ENCODE measurements at places on chromosomes 11 and 22.

- DNase-seq, result no peak
These were observed 54.9 kb downstream of the TRIM44 start for GRCh38 chr11:35717520-35717919.

- DNase-seq, result no peak
These were observed 79.7 kb downstream of the KIRREL3 start for GRCh38 chr11:126920833-126921232.

DNA sequence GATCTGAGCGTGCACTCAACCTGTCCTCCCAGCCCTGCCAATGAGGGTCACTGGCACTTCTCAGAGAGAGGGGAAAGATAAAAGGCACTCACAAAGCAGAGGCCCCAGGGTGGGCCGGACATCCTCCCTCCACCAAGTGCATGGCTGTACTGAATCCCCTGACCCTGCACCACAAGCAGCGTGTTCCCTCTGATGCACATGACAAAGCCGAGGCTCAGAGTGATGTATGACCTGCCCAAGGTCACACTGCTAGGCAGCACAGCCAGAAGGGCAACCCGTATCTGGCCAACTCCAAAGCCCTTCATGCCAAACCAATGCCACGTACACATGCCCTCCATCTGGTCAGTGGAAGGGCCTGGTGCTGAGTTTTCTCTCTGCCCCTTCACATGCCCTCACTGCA is 22.1 kb downstream of the SPATA19 start:
- DNase-seq, result no peak

DNA sequence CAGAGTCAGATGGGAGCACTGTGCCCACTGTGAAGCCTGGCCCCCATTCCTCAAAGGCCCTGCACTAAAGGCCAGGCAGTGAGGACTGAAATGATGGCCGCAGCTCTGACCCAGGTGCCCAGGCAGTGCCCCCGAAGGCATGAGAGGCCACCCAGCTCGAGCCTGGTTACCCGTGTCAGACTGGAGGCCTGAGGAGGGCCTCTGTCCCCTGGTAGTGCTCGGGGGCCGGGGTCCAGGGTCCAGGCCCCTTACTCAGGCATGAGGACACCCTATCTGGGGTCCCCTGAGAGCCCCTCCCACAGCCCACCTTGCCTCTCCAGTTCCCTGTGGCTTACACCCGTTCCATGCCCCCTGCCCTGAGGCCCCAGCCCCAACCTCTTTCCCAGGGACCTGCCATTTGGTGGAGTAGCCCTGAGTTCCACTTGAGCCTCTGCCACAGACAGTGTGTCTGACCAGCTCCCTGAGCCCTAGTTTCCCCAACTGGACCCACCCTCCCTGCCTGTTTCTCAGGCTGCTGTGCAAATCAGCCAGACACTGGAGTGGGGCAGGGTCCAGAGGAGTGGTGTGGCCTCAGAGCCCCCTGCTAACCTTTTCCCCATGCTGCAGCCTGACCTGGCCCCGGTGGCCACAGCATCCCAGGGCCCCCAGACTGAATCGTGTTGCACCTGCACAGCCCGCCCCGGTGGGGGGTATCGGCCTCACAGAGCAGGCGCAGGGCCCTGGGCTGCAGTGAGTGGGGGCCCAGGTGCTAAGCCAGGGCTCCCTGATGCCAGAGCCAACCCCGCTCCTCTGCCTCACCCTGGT is 10.8 kb upstream of the ANKRD13D start:
- no peak for DNase-seq

- no peak for DNase-seq
These were observed 296.6 kb downstream of the LUZP2 start for GRCh38 chr11:24793479-24793878.

- no peak for DNase-seq
These were observed 39.7 kb downstream of the MRGPRX2 start for GRCh38 chr11:19020831-19021230.

DNA sequence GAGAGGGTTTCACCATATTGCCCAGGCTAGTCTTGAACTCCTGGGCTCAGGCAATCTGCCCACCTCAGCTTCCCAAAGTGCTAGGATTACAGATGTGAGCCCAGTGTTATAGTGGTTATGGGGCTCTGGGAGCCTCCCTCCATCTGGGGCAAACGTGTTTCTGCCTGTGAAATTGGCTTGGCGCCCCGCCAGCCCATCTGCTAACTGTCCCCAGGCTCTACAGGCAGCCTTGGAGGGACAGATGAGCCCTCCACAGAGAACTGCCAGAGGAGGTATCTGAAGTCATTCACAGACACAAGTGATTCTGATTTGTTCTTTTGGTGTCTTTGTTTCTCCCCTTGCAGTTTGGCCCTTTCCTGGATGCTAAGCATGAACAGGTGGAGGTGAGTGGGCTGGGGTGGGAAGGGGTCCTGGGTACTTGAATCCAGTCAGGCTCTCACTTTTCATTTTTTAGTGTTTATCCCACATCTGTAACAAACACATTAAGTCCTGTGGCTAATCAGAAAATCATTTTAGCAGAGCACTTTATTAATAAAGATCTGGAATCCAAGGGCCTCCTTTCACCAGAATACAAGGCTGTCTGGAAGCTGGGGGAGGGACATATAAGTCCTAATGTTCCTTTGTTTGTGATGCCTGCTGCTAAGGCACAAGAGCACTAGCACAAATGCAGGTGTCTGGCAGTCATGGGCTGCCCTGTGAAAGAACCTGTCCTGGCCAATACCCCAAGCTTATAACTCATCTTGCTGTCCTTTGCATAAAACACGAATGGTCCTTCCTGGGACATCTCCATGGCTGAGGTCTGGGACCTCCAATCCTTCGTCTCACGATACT is 25.7 kb upstream of the CDC42EP2 start:
- DNase-seq, result no peak

DNA sequence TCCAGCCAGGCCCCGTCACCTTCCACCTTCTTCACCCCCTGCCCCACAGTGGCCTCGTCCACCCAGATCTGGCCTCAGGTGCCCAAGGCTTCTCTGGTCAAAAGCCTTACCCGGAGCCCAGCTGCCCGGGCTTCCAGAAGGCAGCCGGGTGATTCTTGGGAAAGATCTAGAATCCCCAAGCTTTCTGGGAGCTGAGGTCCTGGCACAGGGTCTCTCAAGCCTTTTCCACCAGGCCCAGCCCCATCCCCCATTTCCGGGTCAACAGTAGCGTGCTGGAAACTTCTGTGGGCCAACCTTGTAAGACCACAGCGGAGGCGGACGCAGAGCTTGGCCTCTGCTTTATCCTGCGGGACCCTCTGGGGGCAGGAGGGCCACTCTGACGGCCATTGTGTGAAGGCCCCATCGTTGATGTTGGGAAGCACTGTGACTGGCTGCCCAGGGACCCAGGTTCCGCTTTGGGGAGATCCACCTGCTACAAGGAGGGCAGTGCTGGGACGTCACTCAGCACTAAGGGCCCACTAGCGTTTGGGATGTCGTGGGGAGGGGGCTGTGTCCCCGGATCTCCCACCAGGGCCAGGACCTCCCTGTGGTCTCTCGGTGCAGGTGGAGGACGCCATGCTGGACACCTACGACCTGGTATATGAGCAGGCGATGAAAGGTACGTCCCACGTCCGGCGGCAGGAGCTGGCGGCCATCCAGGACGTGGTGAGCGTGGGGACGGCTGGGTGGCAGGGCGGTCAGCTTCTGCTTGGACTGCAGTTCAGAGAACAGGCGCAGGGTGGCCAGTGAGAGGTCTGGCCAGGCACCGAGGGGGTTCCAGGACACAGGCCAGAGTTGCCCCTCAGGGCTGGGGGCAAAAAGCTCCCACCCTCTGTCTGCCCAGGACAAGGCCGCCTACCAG is 11.5 kb downstream of the TSPAN32 start:
- DNase-seq, result no peak

GRCh38 chr11:38680746-38681145 is 2082.7 kb upstream of the RAG2 start:
- DNase-seq, result no peak

GRCh38 chr11:105189581-105189980 is 50.0 kb upstream of the CARD18 start:
- no peak for DNase-seq

GRCh38 chr11:127334466-127334865 is 333.9 kb upstream of the KIRREL3 start:
- no peak for DNase-seq

- no peak for DNase-seq
These were observed 16.0 kb upstream of the BMAL1 start for GRCh38 chr11:13261591-13262061.

GRCh38 chr11:114075891-114076441 is 16.5 kb downstream of the ZBTB16 start:
- no peak for DNase-seq

GRCh38 chr11:13294771-13295579 is 17.4 kb downstream of the BMAL1 start:
- DNase-seq, result no peak

GRCh38 chr22:19705181-19705934 is 8.9 kb upstream of the SEPTIN5 start:
- no peak for DNase-seq

- no peak for DNase-seq
These were observed 10.7 kb downstream of the KRTAP5-5 start for GRCh38 chr11:1640076-1640946.

GRCh38 chr22:39624501-39624821 is 53.9 kb downstream of the CACNA1I start:
- no peak for DNase-seq

DNA sequence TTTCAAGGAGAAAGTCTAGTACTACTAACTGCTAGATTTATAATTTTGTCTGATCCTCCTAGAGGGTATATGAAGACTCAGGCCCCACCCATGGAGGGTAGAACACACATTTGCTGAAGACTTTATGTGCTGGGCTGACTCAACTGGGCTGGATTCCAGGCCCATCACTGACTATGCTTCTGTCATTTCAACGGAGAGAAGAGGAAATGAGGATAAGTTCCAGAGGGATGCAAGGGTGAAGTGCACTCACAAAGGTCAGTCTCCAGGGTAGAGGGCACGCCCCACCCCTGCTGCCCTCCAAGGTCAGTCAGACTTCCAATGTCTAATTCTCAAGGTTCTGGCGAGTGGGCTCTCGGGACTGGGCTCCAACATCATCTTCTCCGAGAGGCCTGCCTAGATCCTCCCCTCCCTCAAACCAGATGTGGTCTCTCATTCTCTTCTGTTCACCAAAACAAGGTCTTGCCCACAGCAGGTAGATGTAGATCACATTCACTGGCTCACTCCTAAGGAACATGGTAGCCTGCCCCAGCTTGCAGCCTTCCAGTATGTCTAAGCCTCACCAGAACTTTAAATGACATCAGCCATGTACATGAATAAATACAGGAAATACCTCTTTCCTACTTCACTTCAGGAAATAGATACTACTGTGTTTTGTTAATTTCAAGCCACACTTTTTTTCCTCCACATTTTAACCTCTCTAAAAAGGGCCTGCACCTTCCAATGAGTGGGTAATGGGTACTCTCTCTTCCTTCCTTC is 7.3 kb upstream of the C11orf86 start:
- no peak for DNase-seq

GRCh38 chr11:112289588-112290492 is 29.2 kb upstream of the PLET1 start:
- DNase-seq, result peak; percentile 37

GRCh38 chr11:14347991-14348390 is 11.0 kb downstream of the RRAS2 start:
- DNase-seq, result no peak

GRCh38 chr11:70756756-70757155 is 358.4 kb downstream of the CTTN start:
- DNase-seq, result no peak

DNA sequence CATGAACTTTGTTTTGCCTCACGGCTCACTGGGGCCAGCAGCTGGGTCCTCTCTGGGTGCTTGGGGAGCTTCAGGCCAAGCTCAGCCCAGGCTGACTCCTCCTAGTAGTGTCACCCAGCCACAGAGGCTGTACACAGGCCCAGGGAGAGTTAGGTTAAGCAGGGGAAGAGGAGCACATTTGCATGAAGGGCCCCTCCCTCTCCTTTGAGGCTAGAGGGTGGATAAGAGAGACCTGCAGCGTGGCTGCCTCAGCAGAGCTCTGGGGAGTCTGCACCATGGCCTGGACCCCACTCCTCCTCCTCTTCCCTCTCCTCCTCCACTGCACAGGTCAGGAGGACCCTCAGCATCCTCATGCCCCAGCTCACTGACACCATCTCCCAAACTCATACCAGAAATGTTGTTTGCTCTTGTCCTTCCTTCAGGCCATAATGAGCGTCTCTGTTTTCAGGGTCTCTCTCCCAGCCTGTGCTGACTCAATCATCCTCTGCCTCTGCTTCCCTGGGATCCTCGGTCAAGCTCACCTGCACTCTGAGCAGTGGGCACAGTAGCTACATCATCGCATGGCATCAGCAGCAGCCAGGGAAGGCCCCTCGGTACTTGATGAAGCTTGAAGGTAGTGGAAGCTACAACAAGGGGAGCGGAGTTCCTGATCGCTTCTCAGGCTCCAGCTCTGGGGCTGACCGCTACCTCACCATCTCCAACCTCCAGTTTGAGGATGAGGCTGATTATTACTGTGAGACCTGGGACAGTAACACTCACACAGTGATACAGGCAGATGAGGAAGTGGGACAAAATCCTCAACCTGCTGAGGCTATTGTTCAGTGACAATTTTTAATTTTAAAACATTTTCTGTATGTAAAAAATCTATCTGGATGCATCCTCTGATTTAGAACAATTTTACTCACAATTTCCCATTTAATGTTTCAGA is 82.4 kb upstream of the VPREB1 start:
- DNase-seq, result no peak

GRCh38 chr11:729492-730074 is 17.7 kb upstream of the TALDO1 start:
- no peak for DNase-seq

GRCh38 chr11:10444725-10445315 is 10.2 kb upstream of the AMPD3 start:
- DNase-seq, result no peak

GRCh38 chr11:11992257-11993212 is 15.9 kb downstream of the DKK3 start:
- no peak for DNase-seq

GRCh38 chr11:130483124-130483523 is 34.7 kb downstream of the ADAMTS15 start:
- DNase-seq, result no peak

- DNase-seq, result no peak
These were observed 7.1 kb upstream of the VWA5A start for GRCh38 chr11:124108156-124108555.

GRCh38 chr11:95711162-95711944 is 78.2 kb downstream of the FAM76B start:
- no peak for DNase-seq

- no peak for DNase-seq
These were observed 96.9 kb upstream of the LARGE1 start for GRCh38 chr22:34017205-34017604.

GRCh38 chr22:46746620-46747019 is 8.6 kb upstream of the CERK start:
- DNase-seq, result no peak

DNA sequence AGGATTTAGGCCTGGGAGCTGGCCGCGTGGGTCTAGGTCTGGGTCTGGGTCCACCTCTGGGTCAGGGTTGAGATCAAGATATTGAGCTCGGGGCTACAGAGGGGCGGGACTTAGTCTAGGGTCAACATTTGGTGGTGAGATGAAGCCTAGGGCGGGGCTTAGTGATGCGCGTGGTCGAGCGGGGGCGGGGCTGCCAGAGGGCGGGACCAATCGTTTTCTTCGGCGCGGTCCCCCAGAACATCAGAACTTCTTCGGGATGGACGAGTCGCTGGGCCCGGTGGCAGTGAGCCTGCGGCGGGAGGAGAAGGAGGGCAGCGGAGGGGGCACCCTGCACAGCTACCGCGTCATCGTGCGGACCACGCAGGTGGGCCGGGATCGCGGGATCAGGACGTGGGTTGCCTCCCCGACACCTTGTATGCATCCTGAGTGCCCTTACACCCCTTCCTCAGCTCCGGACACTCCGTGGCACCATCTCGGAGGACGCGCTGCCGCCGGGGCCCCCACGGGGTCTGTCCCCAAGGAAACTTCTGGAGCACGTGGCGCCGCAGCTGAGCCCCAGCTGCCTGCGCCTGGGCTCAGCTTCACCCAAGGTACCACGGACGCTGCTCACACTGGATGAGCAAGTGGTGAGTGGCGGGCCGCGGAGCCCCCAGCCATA is 4.2 kb downstream of the SIPA1 start:
- no peak for DNase-seq
